ENCODE measurements at places on chromosomes 6 and 20.

GRCh38 chr6:150018846-150019580 is 6.3 kb downstream of the RAET1L start:
- no peaks in the 10 kb centered on the region for H3K4me1 ChIP-seq
- H3K36me3 ChIP-seq: no peaks in the 10 kb centered on the region
- no peak for DNase-seq
- H3K27me3 ChIP-seq: peaks cover 18% of the 10 kb centered on the region
- H3K4me3 ChIP-seq: no peak overlapping the region
- H3K27ac ChIP-seq: no peak overlapping the region

- H3K27ac ChIP-seq: no peak overlapping the region
- DNase-seq: no peak
- H3K4me3 ChIP-seq: no peak overlapping the region
- H3K36me3 ChIP-seq: no peaks in the 10 kb centered on the region
- no peaks in the 10 kb centered on the region for H3K4me1 ChIP-seq
These were observed 215.1 kb downstream of the PRL start for GRCh38 chr6:22081709-22082108.

- H3K27ac ChIP-seq: no peak overlapping the region
- H3K27me3 ChIP-seq: no peaks in the 10 kb centered on the region
- no peak for DNase-seq
- no peak overlapping the region for H3K4me3 ChIP-seq
- H3K36me3 ChIP-seq: no peaks in the 10 kb centered on the region
- peaks cover 4% of the 10 kb centered on the region for H3K4me1 ChIP-seq
These were observed 33.2 kb upstream of the RPS6KA2 start for GRCh38 chr6:166660157-166660688.

DNA sequence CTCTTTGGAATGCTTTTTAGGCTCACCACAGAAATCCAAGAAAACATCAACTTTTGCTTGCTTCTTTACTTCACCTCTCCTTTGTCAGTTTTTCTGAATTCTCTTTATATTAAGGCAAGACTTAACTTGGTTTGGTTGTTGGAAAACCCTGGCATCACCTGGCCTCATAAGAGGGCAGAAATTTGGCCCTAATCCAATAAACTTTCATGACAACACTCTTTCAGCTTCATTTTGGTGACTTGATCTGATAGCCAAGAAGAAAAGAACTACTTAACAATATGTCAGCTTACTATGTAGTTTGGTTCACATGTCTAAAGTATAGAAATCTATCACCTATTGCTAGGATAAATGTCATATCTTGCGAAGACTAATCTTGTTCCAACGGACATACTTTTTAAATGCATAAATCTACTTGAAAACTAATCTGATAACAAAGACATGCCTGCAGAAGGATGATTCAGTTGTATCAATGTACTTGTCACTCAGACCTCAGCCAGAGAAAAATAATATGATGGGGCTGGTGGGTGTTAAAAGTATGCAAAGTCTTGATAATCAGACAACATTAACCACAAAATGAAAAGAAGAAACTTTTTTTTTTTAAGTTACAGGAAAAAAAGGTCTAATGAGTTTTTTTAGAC is 19.3 kb upstream of the HBS1L start:
- no peaks in the 10 kb centered on the region for H3K27me3 ChIP-seq
- H3K36me3 ChIP-seq: no peaks in the 10 kb centered on the region
- no peaks in the 10 kb centered on the region for H3K4me1 ChIP-seq

DNA sequence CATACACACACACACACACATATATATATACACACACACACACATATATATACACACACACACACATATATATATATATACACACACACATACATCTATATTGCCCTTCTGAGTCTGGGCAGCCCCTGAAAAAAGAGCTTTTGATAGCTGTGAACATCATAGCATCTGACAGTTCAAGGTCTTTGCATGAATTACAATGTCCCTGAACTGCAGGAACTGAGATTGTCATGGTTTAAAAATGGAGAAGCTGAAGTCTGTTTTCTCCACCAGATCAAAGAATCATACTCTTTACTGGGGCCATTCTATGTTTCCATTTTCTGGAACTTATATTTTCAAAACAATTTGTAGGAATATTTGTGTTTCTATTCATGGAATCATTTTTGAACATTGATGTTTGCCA is 189.8 kb downstream of the ZDHHC14 start:
- no peak overlapping the region for H3K4me3 ChIP-seq
- 0 out of 2 replicates have a peak, but pooled peaks cover 2% of the 10 kb centered on the region for H3K4me1 ChIP-seq
- no peaks in the 10 kb centered on the region for H3K36me3 ChIP-seq
- H3K27me3 ChIP-seq: no peaks in the 10 kb centered on the region
- H3K27ac ChIP-seq: no peak overlapping the region

DNA sequence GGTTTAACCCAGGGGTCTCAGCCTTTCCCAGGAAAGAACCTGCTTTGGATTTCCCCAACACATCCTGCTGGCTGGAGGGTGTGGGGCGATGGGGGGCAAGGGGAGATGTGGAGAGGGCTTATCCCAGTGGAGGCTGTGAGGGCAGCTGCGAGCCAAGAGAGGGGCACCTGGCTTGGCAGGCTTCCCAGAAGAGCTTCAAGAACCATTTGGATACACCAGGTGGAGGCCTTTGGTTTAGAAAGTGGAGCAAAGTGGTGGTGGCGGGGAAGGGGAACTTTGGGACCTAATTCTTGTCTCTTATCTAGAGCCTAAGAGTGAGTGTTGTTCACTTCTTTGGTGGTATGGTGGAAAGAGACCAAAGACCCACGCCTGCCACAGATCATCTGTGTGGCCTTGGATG is 12.4 kb downstream of the CD40 start:
- no peaks in the 10 kb centered on the region for H3K36me3 ChIP-seq
- H3K27me3 ChIP-seq: no peaks in the 10 kb centered on the region
- H3K4me3 ChIP-seq: no peak overlapping the region
- no peak for DNase-seq

DNA sequence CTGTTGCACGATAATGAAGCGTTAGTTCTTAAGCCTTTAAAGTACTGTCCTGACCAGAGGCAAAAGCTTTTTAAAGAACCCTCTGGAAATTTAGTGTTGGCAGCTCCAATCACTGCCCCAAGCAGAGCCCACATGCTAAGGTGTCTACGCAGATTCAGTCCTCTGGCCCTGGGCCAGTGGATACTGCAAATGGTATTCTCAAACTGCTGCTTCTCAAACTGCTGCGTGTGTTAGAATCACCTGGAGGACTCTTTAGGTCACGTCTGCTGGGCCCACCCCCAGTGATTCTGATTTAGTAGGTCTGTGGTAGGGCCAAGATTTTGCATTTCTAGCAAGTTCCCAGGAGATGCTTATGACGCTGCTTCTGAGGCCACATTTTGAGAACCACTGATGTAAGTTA is 96.0 kb upstream of the CCDC28A start:
- H3K27me3 ChIP-seq: no peaks in the 10 kb centered on the region
- H3K27ac ChIP-seq: no peak overlapping the region
- no peaks in the 10 kb centered on the region for H3K4me1 ChIP-seq
- no peak for DNase-seq
- no peak overlapping the region for H3K4me3 ChIP-seq

GRCh38 chr6:79694623-79695343 is 63.7 kb downstream of the SH3BGRL2 start:
- H3K36me3 ChIP-seq: no peaks in the 10 kb centered on the region
- H3K4me3 ChIP-seq: no peak overlapping the region
- H3K27ac ChIP-seq: no peak overlapping the region
- DNase-seq: no peak
- peaks cover 1% of the 10 kb centered on the region for H3K27me3 ChIP-seq

Data from iPS DF 6.9 (cell line).